T-cell (primary cell): ENCODE measurements at places on chromosomes 6 and 20. TPM values are rescaled to one million over a fixed set of nuclear protein-coding genes. Genes with fewer than 3 reads are reported as not detected.

GRCh38 chr6:40138273-40138720 is 204.0 kb upstream of the MOCS1 start:
- no peaks in the 10 kb centered on the region for H3K36me3 ChIP-seq
- H3K4me1 ChIP-seq: no peaks in the 10 kb centered on the region
- no peak for DNase-seq

PACRG gene
- total RNA-seq: 3.0 TPM

- H3K4me3 ChIP-seq: no peak overlapping the region
- no peaks in the 10 kb centered on the region for H3K27me3 ChIP-seq
- DNase-seq: no peak
- no peaks in the 10 kb centered on the region for H3K4me1 ChIP-seq
- no peaks in the 10 kb centered on the region for H3K36me3 ChIP-seq
Measured at GRCh38 chr20:45779011-45779915, 12.4 kb downstream of the WFDC3 start.

TMEM217 gene
- total RNA-seq: 0.22 TPM

COX4I2 gene
- total RNA-seq: not detected

- no peak overlapping the region for H3K27ac ChIP-seq
- no peaks in the 10 kb centered on the region for H3K4me1 ChIP-seq
- peaks cover 2% of the 10 kb centered on the region for H3K27me3 ChIP-seq
Measured at GRCh38 chr20:44109951-44110361, 77.0 kb downstream of the JPH2 start.

- H3K4me3 ChIP-seq: no peak overlapping the region
- H3K27me3 ChIP-seq: no peaks in the 10 kb centered on the region
- H3K4me1 ChIP-seq: no peaks in the 10 kb centered on the region
- H3K27ac ChIP-seq: no peak overlapping the region
Measured at GRCh38 chr20:61045091-61045490, 207.0 kb upstream of the CDH4 start.

DNA sequence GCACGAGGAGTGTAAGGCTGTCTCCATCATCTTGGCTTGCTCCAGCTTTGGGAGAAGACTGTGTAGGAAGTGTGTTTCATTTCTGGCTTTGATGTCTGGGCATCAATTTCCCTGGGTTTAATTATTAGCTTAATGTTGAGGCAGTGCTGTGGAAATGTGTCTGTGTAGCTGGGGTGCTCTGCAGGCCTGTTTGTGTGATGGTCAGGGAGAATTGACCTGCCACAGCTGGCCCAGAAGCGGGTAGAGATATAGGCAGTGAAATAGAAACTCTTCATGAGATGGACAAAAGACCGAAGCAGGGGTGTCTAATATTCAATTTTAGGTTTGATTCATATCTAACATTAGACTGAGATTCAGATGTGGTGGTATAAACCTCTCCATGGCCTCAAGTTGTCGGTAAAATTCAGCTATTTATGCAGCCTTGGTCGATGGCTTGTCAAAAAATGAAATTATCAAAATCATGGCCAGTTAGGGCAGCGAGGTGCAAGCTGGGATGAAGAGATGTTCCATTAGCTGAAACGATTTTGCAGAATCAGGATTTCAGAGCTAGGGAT is 95.3 kb upstream of the SNX9 start:
- no peaks in the 10 kb centered on the region for H3K36me3 ChIP-seq
- peaks cover 4% of the 10 kb centered on the region for H3K27me3 ChIP-seq
- no peak overlapping the region for H3K27ac ChIP-seq
- DNase-seq: no peak
- H3K4me1 ChIP-seq: no peaks in the 10 kb centered on the region
- H3K4me3 ChIP-seq: no peak overlapping the region

DNA sequence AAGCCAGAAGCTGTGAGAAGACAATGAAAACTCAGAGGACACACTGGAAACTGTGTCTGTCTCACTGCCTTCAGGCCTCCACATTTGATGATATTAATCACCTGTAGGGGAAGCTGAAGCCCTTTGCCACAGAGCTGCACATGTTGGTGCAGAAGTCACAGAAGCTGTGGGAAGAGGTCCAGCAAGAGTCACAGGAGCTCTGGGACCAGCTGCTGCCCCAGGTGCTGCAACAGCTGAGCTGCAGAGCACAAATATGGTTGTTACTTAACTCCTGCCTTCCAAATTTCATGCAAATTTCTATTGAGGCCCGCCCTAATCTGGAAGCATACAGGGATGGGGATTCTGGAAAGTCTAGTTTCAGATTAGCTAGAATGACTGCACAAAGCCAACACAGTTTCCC is 169.3 kb downstream of the OGFRL1 start:
- H3K36me3 ChIP-seq: no peaks in the 10 kb centered on the region
- H3K4me1 ChIP-seq: no peaks in the 10 kb centered on the region
- H3K27me3 ChIP-seq: peaks cover 3% of the 10 kb centered on the region
- H3K4me3 ChIP-seq: no peak overlapping the region
- H3K27ac ChIP-seq: no peak overlapping the region

- no peaks in the 10 kb centered on the region for H3K36me3 ChIP-seq
- H3K27me3 ChIP-seq: no peaks in the 10 kb centered on the region
- H3K4me1 ChIP-seq: peaks cover 12% of the 10 kb centered on the region
- H3K27ac ChIP-seq: no peak overlapping the region
- H3K4me3 ChIP-seq: no peak overlapping the region
Measured at GRCh38 chr6:2819978-2820377, 21.7 kb downstream of the SERPINB1 start.

GABRR1 gene
- total RNA-seq: not detected

- H3K27me3 ChIP-seq: no peaks in the 10 kb centered on the region
- H3K27ac ChIP-seq: no peak overlapping the region
- no peaks in the 10 kb centered on the region for H3K4me1 ChIP-seq
- no peaks in the 10 kb centered on the region for H3K36me3 ChIP-seq
- no peak overlapping the region for H3K4me3 ChIP-seq
Measured at GRCh38 chr6:139943391-139943790, 568.9 kb upstream of the CITED2 start.

DNA sequence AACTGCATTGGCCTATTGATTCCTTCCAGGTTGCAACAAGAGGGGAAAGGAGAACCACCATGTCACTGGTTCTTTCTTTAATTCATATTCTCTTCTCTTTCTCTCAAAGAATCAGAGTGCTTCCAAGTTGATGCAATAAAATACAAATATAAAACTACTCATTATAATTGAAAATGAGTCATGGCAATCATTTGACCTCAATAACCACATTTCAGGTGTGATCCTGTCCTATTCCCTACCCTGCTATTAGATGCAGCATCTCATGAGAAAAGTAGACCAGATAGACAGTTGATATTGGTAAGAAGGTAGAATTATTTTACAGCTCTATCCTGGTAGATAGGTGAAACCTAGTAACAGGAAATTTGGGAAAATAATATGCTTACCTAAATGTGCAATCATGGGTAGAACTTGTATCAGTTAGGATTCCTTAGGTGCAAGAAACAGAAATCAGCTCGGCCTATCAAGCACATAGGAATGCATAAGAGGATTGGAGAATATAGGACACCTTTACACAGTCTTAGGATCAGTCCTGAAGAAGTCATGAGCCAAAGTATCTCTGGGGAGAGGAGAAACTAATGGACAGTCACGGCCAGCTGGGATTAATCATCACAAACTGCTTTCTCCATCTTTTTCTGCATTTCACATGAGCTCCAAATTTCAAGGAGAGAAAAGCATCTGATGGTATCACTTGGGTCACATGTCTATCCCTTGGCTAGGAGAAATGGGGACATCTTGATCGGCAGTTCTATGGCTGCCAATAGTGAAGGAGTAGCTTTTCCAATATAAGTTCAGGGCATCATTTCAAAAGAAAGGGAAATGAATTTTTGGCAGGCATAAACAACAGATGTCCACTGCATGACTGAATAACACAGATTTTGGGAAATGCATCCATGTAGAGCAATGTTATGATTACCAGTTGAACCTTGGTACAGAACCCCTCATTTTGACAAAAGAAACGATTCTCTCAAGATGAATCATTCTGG is 19.3 kb upstream of the RNF146 start:
- H3K36me3 ChIP-seq: no peaks in the 10 kb centered on the region
- no peak overlapping the region for H3K27ac ChIP-seq
- H3K27me3 ChIP-seq: no peaks in the 10 kb centered on the region
- no peaks in the 10 kb centered on the region for H3K4me1 ChIP-seq
- DNase-seq: no peak

SPATA25 gene
- total RNA-seq: 4.6 TPM
